ENCODE measurements at places on chromosomes 11 and 22.

DNA sequence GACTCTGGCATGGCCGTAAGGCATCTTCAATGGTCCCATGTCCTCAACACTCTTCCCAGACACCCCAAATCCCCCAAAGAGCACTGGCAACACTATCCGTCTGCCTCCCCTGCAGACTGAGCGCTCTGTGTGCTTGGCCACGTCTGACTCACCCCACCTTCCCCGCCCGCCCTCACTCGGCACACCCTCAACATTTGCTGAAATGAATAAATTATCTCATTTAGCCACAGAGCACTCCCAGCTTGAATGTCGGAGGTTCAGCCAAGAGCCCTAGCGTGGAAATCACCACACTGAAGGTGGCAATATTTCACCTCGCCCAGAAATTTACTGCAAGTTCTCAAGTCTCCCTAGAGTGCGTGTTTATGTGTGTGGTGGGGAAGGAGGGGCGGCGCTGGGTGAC is 46.6 kb upstream of the TCF20 start:
- peaks cover 34% of the 10 kb centered on the region for H3K4me1 ChIP-seq
- peak overlapping the region; percentile 5 for H3K4me3 ChIP-seq
- H3K27ac ChIP-seq = peak overlapping the region; percentile 94
- H3K27me3 ChIP-seq = no peaks in the 10 kb centered on the region
- no peaks in the 10 kb centered on the region for H3K36me3 ChIP-seq

- H3K36me3 ChIP-seq = no peaks in the 10 kb centered on the region
- H3K4me1 ChIP-seq = peaks cover 7% of the 10 kb centered on the region
- peaks cover 76% of the 10 kb centered on the region for H3K27me3 ChIP-seq
- H3K4me3 ChIP-seq = no peak overlapping the region
- no peak overlapping the region for H3K27ac ChIP-seq
- DNase-seq = no peak
These were observed 1.2 kb downstream of the C1QTNF4 start for GRCh38 chr11:47592970-47593369.

- no peak overlapping the region for H3K4me3 ChIP-seq
- peak overlapping the region; percentile 20 for H3K27ac ChIP-seq
- peaks cover 33% of the 10 kb centered on the region for H3K4me1 ChIP-seq
- no peaks in the 10 kb centered on the region for H3K27me3 ChIP-seq
- DNase-seq = no peak
These were observed 47.9 kb upstream of the ARHGAP42 start for GRCh38 chr11:100639140-100639539.

DNA sequence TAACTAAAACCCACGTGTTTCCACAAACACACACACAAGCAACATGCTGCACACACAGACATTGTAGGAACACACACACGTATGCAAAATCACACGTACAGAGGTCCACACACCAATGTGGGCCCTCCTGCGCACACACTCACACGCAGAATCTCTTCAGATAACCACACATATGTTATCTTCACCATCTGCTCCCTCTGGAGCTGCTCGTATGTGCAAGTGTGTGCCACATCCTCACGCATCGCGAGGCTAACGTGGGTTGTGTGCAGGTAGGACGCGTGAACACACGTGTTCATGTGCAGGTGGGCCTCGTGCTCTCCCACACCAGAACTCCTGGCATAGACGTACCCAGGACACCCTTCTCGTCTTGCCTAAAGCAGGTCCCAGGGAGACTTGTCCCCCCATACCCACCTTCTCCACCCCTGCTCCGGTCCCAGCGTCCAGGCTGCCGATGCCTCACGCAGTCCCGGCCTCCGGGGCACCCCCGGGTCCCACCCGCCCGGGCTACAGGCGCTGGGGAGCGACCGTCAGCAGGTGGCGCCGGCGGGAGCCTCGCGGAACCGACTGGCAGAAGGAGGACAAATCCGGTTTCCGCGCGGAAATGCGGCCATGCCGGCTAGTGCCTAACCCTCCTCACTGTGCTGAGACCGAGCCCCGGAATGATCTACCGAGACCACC is 10.3 kb upstream of the IGSF9B start:
- H3K27me3 ChIP-seq = no peaks in the 10 kb centered on the region
- H3K4me1 ChIP-seq = peaks cover 7% of the 10 kb centered on the region
- no peaks in the 10 kb centered on the region for H3K36me3 ChIP-seq
- no peak overlapping the region for H3K4me3 ChIP-seq

DNA sequence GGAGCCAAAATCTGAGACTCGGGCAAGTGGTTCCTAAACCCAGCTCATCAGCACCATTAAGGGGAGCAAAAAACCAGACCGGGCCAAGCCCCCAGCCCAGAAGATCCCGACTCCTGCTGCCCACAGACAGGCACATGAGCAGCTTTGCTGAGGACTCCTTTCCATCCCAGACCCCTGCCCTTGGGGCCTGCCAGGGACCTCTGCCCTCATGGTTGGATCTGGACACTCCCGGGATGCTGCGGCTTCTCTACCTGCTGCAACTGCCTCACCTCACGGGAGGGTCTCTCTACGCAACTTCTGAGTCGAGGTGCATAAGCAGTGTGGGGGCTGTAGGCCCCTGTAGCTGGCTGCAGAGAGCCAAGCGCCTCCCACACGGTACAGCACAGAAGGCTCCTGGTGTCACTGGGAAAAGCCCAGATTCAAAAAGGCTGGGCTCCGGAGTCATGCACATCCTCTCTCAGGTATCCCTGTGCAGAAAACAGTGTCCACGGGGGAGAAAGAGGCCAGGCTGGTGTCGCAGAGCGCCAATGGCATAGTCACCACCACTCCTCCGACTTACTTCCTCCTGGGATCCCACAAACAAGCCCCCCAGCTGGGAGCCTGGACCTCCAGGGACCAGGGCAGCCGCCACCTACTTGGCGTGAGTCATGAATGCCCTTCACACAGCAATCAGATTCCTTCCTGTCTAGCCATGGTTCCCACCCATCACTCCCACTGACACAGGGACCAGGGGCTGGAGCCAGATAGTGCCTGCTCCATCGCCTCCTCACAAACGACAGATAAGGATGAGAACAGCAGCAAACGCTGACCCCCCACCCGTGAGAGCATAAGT is 122.1 kb downstream of the BCR start:
- DNase-seq = no peak
- no peak overlapping the region for H3K27ac ChIP-seq
- H3K4me3 ChIP-seq = no peak overlapping the region
- H3K36me3 ChIP-seq = peaks cover 4% of the 10 kb centered on the region

GRCh38 chr11:70876685-70877084 is 375.7 kb downstream of the SHANK2 start:
- no peaks in the 10 kb centered on the region for H3K27me3 ChIP-seq
- no peaks in the 10 kb centered on the region for H3K36me3 ChIP-seq
- H3K27ac ChIP-seq = no peak overlapping the region
- no peak for DNase-seq
- no peak overlapping the region for H3K4me3 ChIP-seq

GRCh38 chr11:67611165-67611564 is 4.4 kb downstream of the NDUFV1 start:
- H3K4me3 ChIP-seq = no peak overlapping the region
- no peaks in the 10 kb centered on the region for H3K27me3 ChIP-seq
- peaks cover 28% of the 10 kb centered on the region for H3K4me1 ChIP-seq
- H3K27ac ChIP-seq = no peak overlapping the region
- peaks cover 54% of the 10 kb centered on the region for H3K36me3 ChIP-seq
- no peak for DNase-seq

GRCh38 chr11:30423279-30423648 is 100.4 kb downstream of the ARL14EP start:
- no peak overlapping the region for H3K27ac ChIP-seq
- H3K36me3 ChIP-seq = no peaks in the 10 kb centered on the region
- no peak for DNase-seq
- no peaks in the 10 kb centered on the region for H3K4me1 ChIP-seq

DNA sequence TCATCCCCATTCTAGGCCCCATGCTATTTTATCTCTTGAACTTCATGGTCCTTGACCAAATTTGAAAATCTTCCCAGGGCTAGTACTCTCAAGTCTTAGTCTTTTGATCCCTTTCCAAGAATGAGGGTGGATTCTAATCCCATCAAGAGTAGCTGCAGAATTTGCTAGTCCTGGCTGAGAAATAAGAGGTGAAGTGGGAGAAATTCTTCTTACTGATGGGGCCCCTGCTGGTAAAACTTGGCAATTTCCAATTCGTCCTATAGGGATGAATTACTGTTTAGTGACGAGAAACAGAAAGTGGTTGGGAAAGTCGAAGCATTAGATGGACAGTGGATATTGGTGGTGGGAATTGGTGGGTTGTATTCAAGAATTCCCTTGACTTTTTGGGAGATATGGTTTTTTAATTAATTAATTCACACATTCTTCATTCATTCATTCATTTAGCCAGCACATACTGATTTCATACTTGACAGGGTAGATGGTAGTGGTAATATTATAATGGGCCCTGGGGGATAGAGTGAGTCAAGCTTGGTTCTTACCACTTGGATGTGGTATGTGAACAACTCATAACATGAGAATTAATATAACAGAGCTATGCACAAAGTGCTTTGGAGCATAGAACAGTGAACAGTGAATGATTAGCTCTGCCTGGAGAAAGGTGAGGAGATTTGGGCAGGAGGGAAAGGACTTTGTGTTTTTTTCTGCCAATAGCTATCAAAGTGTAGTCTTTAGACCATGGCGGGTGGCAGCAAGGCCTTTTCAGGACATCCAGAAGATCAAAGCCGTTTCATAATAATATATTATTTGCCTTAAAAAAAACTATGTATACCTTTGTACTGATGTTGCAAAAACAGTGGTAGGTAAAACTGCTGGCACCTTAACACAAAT is 103.8 kb downstream of the STIM1 start:
- no peak overlapping the region for H3K4me3 ChIP-seq
- no peaks in the 10 kb centered on the region for H3K27me3 ChIP-seq
- H3K4me1 ChIP-seq = peaks cover 32% of the 10 kb centered on the region
- no peaks in the 10 kb centered on the region for H3K36me3 ChIP-seq

- no peaks in the 10 kb centered on the region for H3K36me3 ChIP-seq
- H3K4me1 ChIP-seq = no peaks in the 10 kb centered on the region
- no peak overlapping the region for H3K4me3 ChIP-seq
- H3K27me3 ChIP-seq = no peaks in the 10 kb centered on the region
- H3K27ac ChIP-seq = peak overlapping the region; percentile 44
These were observed 5.7 kb upstream of the ADAMTS15 start for GRCh38 chr11:130442737-130443136.

GRCh38 chr22:37330200-37331033 is 48.1 kb downstream of the CYTH4 start:
- H3K27me3 ChIP-seq = peaks cover 42% of the 10 kb centered on the region
- no peak for DNase-seq
- no peaks in the 10 kb centered on the region for H3K4me1 ChIP-seq
- H3K4me3 ChIP-seq = no peak overlapping the region
- no peaks in the 10 kb centered on the region for H3K36me3 ChIP-seq

DNA sequence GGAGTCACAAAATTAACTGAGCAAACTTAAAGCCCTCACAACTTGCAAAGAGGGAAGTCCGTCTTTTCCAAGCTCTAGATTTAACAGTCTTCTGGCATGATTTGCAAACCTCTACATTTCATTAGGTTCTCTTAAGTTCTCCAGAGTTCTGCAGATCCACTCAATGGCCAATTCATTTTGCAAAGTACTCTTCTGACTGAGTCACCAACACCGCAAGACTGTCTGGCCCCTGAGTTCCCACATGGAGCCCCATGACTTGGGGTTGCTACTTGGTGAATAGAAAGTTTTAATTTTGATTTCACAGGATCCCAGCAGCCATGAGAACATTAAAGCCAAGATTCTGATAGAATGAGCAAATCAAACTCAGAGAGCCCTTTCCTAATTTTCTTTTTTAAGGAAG is 134.5 kb downstream of the PLEKHA7 start:
- no peak for DNase-seq
- peaks cover 9% of the 10 kb centered on the region for H3K4me1 ChIP-seq
- peak overlapping the region; percentile 84 for H3K27ac ChIP-seq
- no peaks in the 10 kb centered on the region for H3K27me3 ChIP-seq

DNA sequence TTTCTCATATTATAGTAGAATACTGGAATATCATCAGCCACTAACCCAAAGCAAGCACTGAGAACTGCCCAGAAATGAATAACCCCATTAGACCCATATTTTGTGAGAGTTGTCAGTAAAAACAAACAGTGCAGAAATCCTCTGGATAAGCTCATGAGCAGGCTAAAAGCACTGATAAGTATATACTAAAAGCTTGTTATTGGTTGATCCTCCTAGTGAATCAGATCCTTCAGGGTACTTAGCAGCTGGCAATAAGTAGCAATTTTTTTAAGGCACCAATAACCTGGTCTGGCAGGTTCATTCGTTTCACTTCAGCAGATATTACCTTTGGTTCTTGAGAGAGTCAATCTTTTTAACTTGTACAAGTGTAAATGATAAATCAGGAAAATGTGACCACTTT is 1.2 kb downstream of the NOX4 start:
- no peaks in the 10 kb centered on the region for H3K27me3 ChIP-seq
- DNase-seq = no peak
- no peaks in the 10 kb centered on the region for H3K4me1 ChIP-seq
- H3K36me3 ChIP-seq = no peaks in the 10 kb centered on the region
- peak overlapping the region; percentile 66 for H3K4me3 ChIP-seq

- H3K4me3 ChIP-seq = no peak overlapping the region
- H3K27me3 ChIP-seq = no peaks in the 10 kb centered on the region
- DNase-seq = no peak
These were observed 2.4 kb downstream of the FUT4 start for GRCh38 chr11:94546162-94546470.

DNA sequence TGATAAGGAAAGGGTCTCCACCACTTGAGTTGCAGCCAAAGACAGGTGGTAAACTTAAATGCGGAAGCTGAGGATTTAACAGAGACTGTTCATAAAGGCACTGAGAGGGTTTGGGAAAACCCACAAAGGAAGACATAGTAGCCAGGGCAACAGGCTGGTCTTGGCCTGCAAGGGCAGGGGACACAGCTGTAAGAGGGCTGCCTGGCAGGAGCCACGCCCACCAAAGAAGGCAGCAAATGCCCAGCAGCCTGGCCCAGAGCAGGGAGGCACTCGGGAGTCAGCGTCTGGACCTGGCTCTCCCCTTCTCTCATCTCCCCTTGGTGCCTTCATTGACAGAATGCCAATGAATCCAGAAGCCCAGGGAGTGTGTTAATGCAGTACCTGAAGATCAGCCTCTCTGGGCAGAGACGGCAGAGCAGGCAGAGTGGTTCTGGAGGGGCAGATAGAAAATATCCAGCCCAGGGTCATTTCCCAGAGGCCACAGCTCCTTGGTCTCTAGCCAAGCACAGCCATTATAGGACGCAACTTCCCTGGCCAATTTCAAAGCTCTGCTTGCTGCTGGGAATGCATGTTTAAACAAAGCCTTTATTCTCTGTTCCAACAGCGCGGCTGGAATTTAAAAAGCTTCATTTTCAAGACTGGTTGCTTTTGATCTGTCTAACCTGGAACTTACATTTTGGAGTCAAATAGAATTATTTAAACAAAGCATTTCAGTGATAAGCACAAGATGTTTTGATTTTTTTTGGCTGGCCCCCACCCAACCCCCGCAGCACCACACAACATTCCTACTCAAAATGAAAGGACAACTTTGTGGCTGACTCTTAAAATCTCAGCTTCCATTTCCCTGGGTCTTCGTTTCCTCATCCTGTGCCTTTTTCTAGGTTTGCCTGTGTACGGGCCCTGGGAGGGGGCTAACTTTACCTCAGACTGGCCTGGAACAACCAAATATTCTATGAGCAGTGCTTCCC is 125.6 kb upstream of the LMO1 start:
- peak overlapping the region; percentile 16 for H3K4me3 ChIP-seq
- no peaks in the 10 kb centered on the region for H3K36me3 ChIP-seq
- no peak overlapping the region for H3K27ac ChIP-seq
- no peak for DNase-seq
- H3K27me3 ChIP-seq = no peaks in the 10 kb centered on the region

GRCh38 chr11:13074714-13075464 is 65.8 kb downstream of the RASSF10 start:
- no peaks in the 10 kb centered on the region for H3K36me3 ChIP-seq
- H3K4me3 ChIP-seq = no peak overlapping the region
- no peak overlapping the region for H3K27ac ChIP-seq
